ENCODE measurements at places on chromosomes 3 and 15.

GRCh38 chr3:67083277-67083676 is 85.2 kb downstream of the KBTBD8 start:
- DNase-seq = peak; percentile 28

- no peak for DNase-seq
Observed at GRCh38 chr15:100107151-100107550, 234.6 kb downstream of the ADAMTS17 start.

DNA sequence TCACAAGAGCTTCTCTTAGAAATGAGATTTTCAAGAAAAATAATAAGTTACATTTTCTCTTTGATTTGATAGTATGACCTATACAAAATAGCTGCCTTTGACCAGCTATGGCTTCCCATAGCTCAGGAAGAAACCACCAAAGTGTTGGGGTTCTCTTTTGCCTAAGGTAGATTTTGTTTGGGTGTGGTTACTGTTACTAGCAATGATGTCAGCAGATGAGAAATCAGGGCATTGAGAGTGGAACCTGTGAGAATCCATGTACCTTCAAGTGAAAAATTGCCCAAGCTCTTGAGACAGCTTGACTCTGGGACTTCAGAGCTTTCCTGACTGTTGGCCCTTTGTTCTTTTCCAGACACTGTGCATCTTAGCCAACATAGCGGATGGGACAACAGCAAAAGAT is 45.6 kb downstream of the NME9 start:
- DNase-seq = no peak

- DNase-seq = peak; percentile 28
Observed at GRCh38 chr3:115616461-115616860, 6.8 kb upstream of the GAP43 start.

- DNase-seq = no peak
Observed at GRCh38 chr3:165463531-165463930, 267.3 kb upstream of the SLITRK3 start.

DNA sequence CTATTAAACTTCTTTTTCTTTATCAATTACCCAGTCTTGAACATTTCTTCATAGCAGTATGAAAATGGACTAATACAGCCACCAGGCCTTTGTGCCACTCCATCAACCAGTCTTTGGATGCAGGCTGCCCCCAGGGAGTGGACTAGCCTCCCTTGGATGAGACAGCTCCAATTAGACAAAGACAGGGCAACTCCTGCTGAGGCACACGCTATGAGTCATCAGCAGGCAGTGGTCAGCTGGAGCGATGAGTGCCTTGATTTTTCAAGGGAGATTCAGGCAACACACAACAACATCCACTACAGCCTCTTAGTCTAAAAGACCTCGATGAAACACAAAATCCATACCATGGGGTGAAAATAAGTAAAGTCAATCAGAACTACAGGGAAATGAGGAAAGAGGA is 160.1 kb downstream of the ARRDC4 start:
- DNase-seq = no peak

- DNase-seq = peak; percentile 66
Observed at GRCh38 chr15:72312605-72313447, 7.1 kb downstream of the CELF6 start.

DNA sequence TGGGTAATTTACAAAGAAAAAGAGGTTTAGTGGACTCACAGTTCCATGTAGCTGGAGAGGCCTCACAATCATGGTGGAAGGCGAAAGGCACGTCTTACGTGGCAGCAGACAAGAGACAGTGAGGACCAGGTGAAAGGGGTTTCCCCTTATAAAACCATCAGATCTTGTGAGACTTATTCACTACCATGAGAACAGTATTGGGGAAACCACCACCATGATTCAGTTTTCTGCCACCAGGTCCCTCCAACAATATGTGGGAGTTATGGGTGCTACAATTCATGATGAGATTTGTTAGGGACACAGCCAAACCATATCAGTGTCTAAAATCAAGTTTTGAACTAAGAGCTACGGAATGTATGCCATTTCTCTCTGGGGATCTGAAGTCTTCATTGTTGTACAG is 354.8 kb upstream of the C2CD4B start:
- peak; percentile 1 for DNase-seq

DNA sequence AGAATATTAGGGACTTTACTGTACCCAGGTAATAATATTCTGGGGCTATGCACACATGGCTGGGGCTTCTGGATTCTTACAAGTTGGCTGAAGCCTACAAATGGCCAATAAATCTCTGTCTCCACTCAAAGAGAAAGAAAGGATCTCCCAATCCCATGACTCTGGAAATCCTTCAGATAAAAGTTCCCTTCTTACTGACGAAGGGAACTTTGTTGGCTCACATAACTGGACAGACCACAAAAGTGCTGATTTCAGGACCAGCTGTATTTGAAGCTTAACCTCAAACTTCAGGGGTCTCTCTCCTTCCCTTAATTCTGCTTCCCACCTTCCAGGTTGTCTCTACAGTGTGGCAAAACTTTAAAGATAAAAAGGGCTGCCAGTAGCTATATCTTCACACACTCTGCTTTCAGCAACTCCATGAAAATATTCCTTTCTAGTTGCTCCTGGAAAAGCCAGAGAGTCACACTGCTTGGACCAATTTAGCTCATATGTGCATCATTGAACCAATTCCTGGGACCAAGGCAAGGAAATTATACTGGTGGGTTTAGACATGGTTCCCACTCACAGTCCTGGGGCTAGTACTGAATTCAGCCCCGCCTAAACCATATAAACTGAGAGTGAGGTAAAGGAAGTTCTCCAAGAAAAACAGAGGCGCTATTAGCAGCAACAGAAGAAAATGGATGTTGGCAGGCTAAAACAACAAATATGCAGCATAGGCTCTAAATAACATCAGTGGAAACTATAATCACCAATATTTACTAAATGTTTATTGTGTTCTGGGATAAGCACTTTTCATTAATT is 290.0 kb upstream of the GADL1 start:
- DNase-seq = no peak

DNA sequence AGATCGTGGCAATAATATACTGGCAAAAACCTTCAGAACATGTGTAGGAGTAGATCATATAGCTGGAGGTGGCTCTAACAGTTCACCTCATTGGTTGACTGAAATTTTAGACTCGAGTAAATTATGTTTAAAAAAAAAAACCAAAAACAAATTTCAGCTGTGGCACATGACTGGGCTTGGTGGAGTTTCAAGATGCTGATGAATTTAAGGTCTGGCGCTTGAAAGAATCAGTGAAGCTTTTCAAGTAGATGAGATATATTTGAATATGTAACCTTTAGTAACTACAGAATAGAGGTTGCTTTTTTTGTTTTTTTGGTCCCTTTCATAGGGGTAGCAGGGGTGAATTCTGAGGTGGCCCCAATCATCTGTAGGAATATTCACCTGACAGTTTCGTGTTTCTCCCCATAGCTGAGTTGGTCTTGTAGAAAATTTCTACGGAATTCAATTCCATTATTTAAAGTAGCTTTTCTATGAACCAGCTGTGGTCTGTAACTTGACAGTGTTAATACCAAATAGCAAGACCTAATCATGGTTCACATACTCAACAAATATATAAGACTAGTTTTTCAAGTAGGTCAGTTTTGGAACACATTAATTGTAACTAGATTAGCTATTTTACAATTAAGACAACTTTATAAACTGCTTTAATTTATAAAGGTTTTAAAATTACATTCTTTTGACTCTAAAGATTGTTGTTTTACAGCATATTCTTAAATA is 65.6 kb downstream of the MAP4 start:
- DNase-seq = no peak

DNA sequence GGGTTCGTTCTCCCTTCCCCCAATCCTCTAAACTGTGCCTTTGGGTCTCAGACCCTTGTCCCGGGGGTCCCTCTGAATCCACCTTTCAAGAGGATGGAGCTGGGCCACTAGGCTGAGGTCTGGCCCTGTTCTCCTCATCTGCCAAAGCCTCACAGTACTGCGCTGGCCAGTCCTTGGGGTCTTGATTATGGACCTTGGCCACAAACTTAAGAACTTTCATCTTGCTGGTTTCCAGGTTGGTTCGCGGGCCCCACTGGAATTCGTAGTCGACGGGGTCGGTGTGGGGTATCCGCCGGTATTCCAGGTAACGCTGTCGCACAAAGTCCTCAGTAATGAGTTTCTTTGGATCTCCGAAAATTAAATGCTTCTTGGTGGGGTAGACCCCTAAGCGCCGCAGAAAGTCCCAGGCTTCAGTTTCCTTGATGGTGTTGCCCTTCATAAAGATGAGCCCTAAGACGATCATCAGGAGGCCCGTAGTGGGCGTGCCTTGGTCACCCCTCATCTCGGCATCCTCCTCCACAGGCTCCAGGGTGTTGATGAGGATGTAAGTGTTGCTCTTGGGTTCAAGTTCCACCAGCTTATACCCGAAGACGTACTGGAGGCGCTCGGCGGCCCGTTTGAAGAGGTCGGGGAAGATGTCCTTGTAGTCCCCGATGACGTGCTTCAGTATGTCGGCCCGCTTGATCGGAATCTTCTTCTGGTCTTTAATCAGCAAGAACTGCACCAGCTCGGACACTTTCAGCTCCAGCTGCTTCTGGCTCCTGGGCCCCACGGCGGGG is 727 bp downstream of the NSMCE3 start:
- peak; percentile 50 for DNase-seq

DNA sequence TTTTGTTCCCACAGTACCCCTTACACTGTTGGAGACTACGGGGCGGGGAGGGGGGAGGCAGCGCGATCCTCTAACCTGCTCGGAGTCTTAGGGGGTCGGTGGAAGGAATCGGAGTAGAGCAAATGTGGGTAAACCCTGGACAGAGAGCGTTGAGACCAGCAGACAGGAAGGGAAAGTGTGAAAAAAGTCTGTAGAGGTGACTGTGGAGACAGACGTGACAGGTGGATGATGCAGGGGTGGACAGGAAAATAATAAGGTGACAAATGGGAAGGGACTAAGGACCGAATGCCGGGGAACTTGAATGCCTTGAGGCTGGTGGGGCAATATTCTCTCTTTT is 424 bp downstream of the EAF2 start:
- no peak for DNase-seq

DNA sequence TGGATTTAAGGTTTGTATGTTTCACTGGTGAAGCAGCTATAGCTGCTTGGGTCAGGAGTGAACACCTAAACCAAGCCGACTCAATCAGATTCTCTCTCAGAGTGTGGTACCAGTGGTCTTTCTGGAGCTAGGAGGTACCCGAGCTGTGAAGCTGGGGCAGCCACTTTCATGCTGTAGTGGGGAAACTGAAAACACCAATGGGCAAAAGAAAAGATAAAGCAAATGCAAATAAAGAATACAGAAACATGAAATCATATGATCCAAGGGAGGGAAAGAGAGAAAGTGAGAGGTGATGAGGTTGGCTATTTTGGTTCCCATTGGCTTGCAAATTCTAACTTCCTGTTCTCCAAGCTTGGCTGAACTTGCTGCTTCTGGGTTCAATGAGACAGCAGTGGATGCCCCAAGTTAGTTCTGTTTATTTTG is 212.3 kb upstream of the CFAP20DC start:
- no peak for DNase-seq

GRCh38 chr3:13042127-13042701 is 31.0 kb downstream of the IQSEC1 start:
- no peak for DNase-seq

DNA sequence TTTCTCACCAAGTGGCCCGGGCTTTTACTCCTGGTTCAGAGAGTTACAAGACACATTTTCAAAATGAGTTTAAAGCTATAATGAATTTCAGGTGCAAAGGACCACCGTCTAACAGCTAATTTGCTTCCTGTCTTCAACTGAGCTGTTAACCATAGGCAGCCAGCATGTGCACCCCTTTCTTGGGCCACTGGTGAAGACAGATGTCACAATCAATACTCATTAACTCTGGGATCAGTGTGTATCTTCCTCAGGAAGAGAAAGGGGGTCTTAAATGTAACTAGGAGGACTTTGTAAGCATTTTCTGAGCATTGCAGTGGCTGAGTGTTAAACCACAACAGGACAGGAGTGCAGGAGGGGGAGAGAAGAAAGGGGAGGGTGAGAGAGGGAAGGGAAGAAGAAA is 750.7 kb upstream of the CFAP20DC start:
- no peak for DNase-seq

Data from activated CD4-positive, alpha-beta T cell treated with anti-CD3 and anti-CD28 coated beads, Interleukin-2, amount 50 U/mL, for 48 hours (primary cell).